T follicular helper cell (primary cell): ENCODE measurements at places on chromosomes 5 and 9.
A peak's percentile ranks its signal among the peaks of the same experiment; 100 is the strongest.

GRCh38 chr5:34900652-34901051 lies 14.7 kb downstream of the RAD1 start:
- DNase-seq: no peak

- no peak for DNase-seq
These were observed 38.8 kb downstream of the MEIKIN start for GRCh38 chr5:131906668-131907067.

DNA sequence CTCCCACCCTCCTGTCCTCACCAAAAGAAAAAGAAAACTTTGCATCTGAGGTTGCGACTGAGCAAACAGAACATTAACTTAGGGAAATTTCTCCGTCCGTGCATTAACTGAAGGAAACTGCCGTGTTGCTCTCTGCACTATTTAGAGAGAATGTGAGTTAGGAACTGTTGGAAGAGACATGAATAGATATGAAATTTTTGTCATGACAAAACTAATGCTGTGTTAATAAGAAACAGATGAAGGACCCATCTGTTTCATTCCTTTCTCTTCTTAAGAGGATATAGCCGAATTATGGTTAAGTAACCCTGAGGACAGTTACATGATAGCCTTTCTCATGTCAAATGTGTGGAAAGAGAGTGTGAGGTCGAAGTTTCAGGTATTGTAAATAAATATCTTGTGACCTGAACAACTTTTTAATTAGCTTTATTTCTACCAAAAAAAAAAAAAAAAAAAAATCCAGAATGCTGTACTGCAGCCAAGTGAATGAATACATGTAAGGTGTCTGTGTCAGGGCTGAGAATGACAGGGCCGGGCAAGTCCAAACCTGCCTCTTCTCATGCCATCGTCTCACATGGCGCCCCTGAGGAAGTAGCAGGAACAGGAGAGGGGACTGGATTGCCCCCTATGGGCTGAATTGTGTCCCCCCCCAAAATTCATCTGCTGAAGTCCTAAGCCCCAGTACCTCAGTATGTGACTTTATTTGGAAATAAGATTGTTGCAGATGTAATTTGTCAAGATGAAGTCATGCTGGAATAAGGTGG lies 35.6 kb upstream of the ANKRD33B start:
- no peak for DNase-seq

DNA sequence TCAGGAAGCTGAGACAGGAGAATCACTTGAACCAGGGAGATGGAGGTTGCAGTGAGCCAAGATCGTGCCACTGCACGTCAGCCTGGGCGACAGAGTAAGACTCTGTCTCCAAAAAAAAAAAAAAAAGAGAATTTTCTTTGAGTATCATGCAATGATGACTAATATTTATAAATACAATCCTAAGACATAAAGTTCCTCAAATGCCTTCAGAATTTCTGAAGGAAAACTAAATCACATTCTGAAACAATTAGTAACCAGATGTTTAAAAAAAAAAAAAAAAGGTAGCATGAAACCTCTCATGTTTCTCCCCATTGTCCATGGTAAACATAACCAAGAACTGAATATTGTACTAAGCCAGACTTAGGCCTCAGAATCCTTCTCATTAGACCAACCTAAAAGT lies 23.1 kb downstream of the MLLT3 start:
- no peak for DNase-seq

DNA sequence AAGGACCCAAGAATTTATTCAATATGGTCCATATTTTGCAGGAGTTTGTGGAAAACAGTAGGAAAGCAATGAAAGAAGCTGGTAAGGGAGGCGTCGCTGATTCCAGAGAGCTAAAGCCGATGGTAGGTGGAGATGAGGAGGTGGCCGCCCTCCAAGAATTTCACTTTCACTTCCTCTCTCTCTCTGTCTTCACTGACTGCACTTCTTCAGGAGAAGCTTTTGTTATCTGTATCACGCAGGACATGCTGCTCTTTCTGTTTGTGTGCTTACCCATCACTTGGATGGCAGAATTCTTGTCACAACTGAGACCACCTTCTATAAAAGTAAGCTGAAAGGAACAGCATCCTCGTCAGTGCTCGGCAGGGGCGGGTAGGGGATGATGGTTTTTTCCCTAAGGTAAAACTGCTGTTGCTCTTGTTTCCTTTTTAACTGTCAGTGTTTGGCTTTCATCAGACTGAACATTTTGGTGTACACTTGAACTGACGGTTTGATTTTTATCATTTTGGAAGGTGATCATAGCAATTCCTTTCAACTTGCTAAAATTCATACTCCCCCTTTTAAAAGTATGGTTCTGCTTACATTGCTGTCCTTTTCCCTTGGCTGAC lies 62.4 kb upstream of the FSD1L start:
- no peak for DNase-seq

GRCh38 chr9:34510497-34511468 lies 12.0 kb downstream of the ENHO start:
- DNase-seq: no peak

DNA sequence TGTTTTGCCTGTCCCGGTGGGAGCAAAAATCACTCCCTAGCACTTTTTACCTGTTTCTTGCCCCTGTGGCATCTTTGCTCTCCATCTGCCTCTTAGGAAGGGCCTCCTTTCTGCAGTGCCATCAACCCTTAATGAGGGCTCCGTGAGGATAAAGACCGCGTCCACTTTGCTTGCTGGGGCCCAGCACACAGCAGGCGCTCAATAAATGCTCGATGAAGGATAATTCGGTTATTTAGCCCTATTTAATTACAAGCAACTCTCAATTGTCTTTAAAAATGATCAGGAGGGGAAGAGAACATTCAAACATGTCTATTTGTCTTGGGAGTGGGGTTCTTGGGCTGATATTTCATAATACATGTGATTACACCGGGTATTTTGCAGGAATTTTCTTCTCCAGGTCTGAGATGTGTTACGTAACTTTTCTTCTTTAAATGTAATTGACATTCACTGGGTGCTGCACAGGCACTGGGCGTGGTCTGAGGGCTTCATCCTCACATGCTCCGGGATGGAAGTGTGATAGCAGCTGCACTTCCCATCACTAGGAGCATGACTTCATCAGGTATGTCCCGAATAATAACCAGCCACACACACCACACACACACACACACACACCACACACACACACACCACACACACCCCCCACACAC lies 19.8 kb upstream of the NTNG2 start:
- DNase-seq: no peak

- no peak for DNase-seq
These were observed 29.2 kb upstream of the JAK2 start for GRCh38 chr9:4955836-4956235.

DNA sequence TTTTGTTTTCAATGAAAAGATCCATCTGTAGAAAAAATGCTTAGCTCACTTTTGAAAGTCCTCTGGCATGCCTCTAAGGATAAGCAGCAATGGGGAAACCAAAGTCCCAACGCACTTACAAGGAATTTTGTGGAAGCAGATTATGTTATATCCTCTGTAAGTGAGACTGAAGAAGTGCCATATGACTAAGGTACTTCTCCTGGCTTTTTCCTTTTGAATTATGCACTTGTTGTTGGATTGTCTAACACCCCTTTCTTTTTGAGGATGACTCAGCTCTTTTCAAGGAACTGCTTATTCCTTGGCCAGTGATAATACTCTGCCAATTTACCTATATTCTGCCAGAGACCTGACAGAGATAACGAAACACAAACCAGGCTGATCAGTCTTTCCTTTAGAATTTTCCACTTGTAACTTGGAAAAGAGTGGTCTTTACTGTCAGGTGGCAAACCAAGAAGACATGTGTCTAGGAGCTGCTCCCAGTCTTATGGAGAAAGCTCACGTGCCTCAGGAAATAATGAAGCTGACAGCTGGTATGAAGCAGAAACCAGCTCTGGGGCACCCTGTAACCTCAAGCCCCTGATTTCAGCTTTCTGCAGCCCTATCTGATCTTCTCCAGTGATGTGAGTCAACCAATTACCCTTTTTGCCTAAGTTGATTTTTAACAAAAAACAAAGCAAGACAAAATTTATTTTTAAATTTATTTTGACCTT lies 290.8 kb upstream of the FBXL7 start:
- no peak for DNase-seq

DNA sequence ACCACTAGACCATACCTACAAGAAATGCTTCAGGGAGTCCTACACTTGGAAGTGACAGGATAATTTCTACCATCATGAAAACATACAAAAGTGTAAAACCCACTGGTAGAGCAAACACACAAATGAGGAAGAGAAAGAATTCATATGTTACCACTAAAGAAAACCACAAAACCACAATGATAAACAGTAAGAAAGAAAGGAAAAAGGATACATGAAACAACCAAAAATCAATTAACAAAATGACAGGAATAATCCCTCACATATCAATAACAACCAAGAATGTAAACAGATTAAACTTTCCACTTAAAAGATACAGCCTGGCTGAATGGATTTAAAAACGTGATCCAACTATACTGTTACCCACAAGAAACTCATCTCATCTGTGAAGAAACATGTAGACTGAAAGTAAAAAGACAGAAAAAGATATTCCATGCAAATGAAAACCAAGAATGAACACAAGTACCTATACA lies 83.4 kb downstream of the LPAR1 start:
- no peak for DNase-seq

GRCh38 chr9:109349421-109349846 lies 28.6 kb upstream of the EPB41L4B start:
- DNase-seq: no peak

GRCh38 chr9:91033797-91034196 lies 232.2 kb downstream of the SYK start:
- peak; percentile 57 for DNase-seq

DNA sequence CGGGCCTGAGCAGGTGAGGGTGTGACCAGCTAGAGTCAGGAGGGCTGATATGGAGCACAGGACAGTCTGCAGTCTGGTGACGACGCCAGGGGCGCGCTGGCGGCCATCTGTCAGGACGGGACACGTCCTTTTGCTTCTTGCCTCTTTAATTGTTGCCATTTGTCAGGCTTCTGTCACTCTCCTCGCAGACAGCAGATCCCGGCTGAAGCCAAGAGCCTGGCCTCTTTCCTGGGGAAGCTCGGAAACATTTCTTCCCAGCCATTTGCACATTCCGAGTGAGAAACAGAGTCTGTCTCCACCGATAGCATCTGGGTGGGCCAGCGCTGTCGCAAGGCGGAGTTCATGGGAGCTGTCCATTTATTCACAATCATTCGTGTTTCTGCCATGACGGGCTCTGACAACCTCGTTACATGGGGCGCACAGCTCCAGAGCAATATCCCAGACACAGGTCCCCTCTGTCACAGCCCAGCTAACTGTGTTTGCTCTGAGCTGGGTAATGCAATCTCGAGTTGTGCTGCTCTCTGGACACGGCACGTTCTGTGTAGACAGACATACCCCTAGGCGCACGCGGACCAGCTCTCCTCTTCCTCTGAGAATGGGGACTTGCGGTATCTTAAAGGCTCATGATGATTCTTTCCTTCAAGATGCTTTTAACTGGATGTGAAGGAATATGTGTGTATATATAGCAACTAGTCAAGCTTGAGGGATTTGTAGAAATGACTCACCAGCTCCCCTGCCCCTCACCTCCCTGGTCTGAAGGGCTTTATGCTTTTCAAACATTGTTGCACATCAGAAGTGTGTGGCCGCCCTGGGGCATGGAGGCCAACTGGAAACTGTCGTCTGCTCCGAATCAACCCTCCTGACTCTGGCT lies 105.3 kb upstream of the FCN2 start:
- DNase-seq: no peak

- no peak for DNase-seq
These were observed 19.4 kb upstream of the FBP2 start for GRCh38 chr9:94613003-94613402.

DNA sequence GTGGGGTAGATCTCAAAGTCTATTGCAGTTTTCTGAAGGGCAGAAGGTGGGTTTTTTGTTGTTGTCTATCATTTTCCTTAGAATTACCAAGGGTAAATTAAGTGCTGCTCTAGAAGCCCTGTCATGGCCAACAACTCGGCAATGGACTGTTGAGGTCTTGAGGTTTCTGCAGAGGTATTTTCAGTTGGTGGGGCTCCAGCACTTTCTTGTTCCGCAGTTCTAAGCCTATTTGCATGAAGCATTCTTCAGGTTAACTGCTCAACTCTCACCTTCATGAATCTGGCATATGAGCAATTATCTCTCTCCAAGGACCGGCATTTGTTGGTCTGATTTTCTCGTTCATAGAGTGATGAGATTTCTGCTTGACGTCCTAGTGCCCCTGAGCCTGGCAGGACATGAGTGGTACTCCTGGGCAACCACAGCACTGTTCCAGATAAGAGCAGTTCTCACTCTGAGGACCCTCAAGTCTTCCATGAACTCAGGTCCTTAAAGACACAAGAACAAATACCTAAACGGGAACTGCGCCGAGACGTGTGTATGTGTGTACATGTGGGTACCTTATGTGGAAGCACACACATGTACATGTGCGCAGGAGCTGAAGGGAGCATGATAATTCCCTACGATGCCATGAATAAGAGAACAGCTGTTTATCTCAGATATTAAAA lies 544.5 kb downstream of the CSNK1G3 start:
- DNase-seq: no peak

- no peak for DNase-seq
These were observed 15.2 kb downstream of the ENHO start for GRCh38 chr9:34507556-34507955.

DNA sequence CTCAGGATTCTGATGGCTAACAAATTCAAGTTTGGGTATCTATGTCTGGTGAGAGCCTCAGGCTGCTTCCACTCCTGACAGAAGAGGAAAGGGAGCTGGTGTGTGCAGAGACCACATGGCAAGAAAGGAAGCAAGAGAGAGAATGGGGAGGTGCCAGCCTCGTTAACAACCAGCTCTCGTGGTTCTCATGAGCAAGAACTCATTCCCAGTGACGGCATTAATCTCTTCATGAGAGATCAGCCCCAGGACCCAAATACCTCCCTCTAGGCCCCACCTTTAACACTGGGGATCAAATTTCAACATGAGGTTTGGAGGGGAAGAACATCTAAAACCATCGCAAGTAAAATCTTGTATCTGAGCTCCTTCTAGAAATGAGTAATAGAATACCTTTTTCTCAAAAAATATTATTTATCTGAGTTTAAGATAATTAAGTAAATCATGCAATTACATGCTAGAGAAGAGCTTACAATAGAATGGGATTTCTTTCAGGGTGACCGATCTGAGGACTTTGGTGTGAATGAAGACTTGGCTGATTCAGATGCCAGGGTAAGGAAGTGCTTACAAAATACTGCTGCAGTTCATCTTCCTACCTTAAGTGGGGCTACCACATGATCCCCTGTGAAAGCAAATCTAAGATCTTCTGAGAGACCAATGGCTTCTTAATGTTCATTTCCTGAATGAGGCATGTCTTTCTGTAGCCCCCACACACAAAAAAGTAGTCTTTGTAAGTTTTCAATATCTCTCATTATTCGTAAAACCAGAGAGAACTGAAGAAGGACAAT lies 11.5 kb downstream of the ANXA1 start:
- DNase-seq: no peak

DNA sequence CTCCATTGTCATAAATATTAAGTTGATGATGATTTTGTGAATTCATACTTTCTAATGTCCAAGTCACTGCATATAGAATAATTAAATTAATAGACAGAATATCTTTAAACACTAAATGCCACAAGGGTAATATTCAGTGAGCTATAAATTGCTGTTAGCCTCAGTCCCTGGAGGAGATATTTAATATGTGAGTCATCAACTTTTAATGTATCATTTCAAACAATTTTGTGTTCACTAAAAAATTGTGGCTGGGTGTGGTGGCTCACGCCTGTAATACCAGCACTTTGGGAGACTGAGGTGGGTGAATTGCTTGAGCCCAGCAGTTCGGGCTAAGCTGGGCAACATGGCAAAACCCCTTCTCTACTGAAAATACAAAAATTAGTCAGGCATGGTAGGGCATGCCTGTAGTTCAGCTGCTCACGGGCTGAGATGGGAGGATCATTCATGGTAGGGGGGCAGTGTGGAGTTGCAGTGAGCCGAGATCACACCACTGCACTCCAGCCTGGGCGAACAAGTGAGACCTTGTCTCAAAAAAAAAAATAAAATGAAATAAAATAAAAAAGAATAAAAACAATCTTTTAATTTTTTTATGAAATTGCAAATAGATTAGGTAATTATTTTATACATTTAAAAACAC lies 717.3 kb upstream of the CHD1 start:
- no peak for DNase-seq
